ENCODE measurements at places on chromosomes 1 and 21.
A peak's percentile ranks its signal among the peaks of the same experiment; 100 is the strongest.

DNA sequence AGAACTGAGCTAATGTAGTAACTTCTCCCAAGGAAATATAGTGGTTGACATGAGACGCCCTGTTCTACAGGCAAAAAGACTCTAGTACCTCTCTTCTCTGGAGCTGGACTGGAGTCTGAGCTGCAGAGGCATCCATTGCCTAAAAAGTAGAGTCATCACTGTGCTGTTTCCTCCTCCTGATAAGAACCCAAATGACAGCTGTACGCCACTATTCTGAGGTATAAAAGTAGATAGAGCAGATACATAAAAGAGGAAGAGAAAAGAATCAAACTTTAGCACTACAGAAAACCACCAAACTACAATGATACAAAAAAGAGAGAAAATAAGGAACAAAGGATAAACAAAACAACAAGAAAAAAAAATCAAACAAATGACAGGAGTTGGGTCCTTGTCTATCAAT, 1568.8 kb downstream of the PLA2G4A start:
- DNase-seq, result no peak

- no peak for DNase-seq
Measured at GRCh38 chr1:180562640-180563025, 3.9 kb downstream of the OVAAL start.

GRCh38 chr1:118101515-118101844, 83.5 kb downstream of the SPAG17 start:
- DNase-seq, result peak; percentile 94

GRCh38 chr1:88983791-88984559, 8.5 kb downstream of the KYAT3 start:
- peak; percentile 69 for DNase-seq

GRCh38 chr1:235820061-235820460, 46.6 kb downstream of the LYST start:
- no peak for DNase-seq

DNA sequence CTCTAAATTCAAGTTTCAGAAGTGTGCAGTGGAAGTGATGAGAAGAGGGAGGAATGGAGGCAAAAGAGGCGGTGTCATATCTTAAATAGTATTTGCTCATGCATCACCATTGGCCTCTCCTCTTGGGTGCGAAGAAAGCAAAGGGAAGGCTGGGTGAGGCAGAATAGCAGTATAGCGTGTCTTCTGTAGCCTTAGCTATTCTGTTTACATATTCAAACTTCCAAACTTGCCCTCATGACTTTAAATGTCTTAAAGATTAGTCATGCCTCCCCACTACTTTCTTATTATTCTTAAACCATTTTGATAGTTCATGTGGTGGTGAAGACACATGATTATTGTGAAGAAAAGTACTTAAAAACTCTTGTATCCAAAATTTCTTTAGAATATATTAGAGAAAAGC, 104.6 kb upstream of the TENT5C start:
- peak; percentile 38 for DNase-seq

DNA sequence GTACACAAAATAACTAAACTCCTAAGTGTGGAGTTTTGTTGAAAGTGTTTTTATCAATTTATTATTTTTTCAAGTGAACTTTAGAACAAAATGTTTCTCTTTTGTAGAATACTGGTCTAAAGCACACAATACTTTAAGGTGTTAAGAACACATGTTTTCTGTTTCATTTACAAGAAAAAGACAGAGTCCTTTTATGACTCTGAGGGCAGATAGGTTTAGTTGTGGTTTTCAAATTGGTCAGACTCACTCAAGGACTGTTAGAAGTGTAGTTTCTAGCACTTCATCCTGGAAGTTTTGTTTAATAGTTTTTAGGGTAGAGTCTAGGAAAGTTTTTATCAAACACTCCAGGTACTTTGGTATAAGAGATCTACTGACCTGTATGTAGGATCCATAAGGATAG, 376.5 kb downstream of the LRRIQ3 start:
- no peak for DNase-seq

DNA sequence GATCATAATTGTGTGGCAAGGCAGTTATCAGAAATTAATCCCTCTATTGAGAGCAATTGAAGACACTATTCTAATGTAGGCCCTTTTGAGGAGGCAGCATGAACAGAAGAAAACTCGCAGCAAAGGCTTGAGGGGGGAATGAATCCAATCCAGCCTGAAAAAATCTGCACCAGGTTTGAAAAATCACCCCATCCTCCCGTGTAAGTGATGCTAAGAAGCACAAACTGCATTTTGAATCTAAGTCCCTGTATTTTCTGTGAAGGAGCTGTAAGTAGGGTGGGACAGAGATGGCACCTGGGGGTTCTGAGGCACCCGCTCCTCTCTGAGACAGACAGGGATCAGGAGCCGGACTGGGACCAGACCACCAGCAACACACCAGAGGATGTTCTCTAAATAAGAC, at the start of gene CRB1:
Gene CRB1, plus strand, starts transcription at position 241 of the 400 bp plus-strand sequence. CDS start 161 bp downstream, outside the sequence.
- DNase-seq, result peak; percentile 17

DNA sequence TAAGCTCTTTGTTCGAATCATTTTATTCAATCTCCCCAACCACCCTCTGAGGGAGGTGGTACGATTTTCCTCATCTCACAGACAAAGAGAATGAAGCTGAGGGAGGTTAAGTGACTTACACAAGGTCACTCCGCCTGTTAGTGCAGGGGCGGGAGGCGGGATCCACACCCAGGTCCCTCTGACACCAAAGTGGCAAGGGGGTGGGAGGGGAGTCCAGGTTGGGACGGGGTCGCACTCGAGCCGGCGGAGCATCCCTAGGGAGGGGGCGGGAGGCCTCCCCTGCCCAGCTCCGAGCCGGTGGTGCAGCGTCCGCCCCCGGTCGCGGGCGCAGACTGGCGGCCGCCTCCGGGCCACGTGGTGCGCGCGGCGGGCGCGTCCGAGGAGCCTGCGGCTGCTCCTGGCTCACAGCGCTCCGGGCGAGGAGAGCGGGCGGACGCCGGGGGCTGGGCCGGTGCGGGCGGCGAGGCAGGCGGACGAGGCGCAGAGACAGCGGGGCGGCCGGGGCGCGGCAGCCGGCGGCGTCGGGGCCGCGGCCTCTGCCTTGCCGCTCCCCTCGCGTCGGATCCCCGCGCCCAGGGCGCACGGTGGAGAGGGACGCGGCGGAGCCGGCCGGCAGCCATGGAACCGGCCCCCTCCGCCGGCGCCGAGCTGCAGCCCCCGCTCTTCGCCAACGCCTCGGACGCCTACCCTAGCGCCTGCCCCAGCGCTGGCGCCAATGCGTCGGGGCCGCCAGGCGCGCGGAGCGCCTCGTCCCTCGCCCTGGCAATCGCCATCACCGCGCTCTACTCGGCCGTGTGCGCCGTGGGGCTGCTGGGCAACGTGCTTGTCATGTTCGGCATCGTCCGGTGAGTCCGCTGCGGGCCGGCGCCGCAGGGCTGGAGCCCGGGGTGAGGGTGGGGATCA, at the start of gene OPRD1:
Gene OPRD1, plus strand, starts transcription at position 405 of the 903 bp plus-strand sequence. Its CDS starts 214 bp downstream, at position 619.
- DNase-seq, result no peak
